ENCODE measurements at places on chromosomes 1 and 21. TPM values are rescaled to one million over a fixed set of nuclear protein-coding genes. Genes with fewer than 3 reads are reported as not detected.

HRNR gene
- total RNA-seq = not detected

CD1E gene
- not detected for total RNA-seq

ADORA3 gene
- not detected for total RNA-seq

MED8 gene
- total RNA-seq = 31.3 TPM

CLEC20A gene
- not detected for total RNA-seq

C1orf115 gene
- 7.5 TPM for total RNA-seq

LCE1C gene
- not detected for total RNA-seq

LRRIQ3 gene
- 0.81 TPM for total RNA-seq

C1orf226 gene
- 7.3 TPM for total RNA-seq

SAMD13 gene
- total RNA-seq = 1.7 TPM

ASB17 gene
- not detected for total RNA-seq

A3GALT2 gene
- total RNA-seq = not detected

CHIA gene
- not detected for total RNA-seq

SV2A gene
- 21.9 TPM for total RNA-seq

SMPDL3B gene
- total RNA-seq = 6.0 TPM

PODN gene
- total RNA-seq = 6.5 TPM

SPRR2F gene
- 5.1 TPM for total RNA-seq

RCSD1 gene
- total RNA-seq = 317 TPM

FCRL6 gene
- total RNA-seq = not detected

GRCh38 chr21:42097274-42097673 is 26.2 kb downstream of the UMODL1 start:
- DNase-seq = no peak

- no peak for DNase-seq
Observed at GRCh38 chr21:37945036-37945435, 28.8 kb upstream of the KCNJ6 start.

DNA sequence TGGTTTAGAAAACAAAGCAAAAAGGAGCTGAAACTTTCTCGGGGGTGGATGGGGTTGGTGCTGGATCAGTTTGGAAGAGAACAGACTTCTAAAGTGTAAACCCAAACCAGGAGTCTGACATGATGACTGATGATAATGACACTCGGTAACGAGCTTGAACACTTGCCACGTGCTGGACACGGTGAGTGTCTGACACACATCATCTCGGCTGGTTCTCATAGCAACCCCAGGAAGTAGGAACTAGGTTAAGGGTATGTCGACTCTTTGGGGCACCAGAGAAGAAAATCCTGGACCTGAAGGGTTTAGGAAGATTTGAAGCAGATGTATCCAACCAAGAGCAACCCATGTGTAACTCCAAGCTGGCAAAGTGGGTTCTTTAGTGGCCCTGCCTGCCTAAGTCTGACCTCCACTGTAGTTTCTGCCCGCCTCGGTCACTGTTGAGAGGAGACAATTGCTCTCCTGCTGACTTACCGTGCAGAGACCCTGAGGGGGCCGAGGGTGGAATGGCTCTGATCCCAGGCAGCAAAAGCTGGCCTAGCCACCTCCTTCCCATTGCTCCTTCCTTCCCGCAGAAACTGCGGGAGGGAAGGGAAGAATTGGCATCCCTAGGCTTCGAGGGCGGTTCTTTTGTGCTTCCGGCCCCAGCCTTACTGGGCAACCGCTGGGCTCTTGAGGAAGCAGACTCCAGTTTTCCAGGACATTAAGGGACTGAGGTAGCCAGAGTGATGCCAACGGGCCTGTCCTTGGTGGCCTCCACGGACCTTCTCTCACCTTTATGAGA is 156.0 kb downstream of the TOMM20 start:
- DNase-seq = no peak

- no peak for DNase-seq
Observed at GRCh38 chr1:14247666-14248065, 350.8 kb upstream of the KAZN start.

- no peak for DNase-seq
Observed at GRCh38 chr1:19877821-19878636, 4.2 kb upstream of the OTUD3 start.

- peak; percentile 5 for DNase-seq
Observed at GRCh38 chr21:20875742-20876141, 122.5 kb upstream of the NCAM2 start.

DNA sequence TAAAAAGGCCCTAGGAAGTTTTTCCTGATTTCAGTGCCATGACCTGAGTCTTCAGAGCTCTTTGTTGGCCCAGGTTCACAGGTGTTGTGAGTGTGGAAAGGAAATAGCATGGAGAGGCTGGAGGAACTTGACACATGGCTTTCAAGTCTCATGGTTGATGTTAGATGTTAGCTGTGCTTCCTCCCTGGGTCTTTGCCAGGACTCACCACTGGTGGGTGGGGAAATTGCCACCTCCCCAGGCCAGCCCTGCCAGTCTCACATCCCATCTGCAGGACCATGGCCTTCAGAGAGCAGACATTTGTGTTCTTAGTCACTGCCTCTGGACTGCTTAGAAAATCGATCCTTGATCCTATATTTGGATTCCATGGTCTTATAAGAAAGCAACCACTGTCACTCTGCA is 383.2 kb downstream of the DISC1 start:
- no peak for DNase-seq

GRCh38 chr1:157523774-157524493 is 28.4 kb downstream of the FCRL5 start:
- DNase-seq = no peak

DNA sequence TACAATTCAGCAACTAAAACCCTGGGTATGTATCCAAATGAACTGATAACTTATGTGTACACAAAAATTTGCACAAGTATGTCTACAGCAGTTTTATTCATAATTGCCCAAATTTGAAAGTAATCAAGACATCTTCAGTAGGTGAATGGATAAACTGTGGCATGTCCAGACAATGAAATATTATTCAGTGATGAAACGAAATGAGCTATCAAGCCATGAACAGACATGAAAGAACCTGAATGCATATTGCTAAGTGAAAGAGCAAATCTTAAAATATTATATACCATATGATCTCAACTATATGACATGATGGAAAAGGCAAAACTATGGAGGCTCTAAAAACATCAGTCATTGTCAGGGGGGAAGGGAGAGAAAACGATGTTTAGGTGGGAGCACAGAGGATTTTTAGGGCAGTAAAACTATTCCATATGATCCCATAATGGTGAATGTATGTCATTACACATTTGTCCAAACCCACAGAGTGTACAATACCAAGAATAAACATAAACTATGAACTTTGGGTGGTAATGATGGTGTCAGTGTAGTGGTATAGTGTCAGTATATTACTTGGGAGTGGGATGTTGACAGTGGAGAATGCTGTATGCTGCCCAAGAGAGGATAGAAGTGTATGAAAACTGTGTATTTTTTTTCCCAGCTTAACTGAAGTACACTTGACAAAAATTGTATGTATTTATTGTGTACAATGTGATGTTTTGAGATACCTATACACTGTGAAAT is 92.8 kb upstream of the PPP2R5A start:
- no peak for DNase-seq

GRCh38 chr1:157363660-157364140 is 188.6 kb downstream of the FCRL5 start:
- DNase-seq = peak; percentile 50

- DNase-seq = peak; percentile 89
Observed at GRCh38 chr1:17538428-17539117, 925 bp upstream of the ARHGEF10L start.

- DNase-seq = no peak
Observed at GRCh38 chr1:200415789-200416593, 6.2 kb upstream of the ZNF281 start.

DNA sequence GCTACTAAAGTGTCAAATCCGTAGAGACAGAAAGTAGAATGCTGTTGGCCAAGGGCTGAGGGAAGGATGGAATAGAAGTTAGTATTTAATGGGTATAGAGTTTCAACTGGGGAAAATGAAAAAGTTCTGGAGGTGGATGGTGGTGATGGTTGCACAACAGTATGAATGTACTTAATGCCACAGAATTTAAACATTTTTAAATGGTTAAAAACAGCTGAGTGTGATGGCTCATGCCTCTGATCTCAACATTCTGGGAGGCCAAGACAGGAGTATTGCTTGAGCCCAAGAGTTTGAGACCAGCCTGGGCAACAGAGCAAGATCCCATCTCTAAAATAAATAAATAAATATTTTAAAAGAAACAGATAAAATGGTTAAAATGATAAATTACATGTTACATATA is 44.5 kb downstream of the PIK3R3 start:
- DNase-seq = peak; percentile 6

DNA sequence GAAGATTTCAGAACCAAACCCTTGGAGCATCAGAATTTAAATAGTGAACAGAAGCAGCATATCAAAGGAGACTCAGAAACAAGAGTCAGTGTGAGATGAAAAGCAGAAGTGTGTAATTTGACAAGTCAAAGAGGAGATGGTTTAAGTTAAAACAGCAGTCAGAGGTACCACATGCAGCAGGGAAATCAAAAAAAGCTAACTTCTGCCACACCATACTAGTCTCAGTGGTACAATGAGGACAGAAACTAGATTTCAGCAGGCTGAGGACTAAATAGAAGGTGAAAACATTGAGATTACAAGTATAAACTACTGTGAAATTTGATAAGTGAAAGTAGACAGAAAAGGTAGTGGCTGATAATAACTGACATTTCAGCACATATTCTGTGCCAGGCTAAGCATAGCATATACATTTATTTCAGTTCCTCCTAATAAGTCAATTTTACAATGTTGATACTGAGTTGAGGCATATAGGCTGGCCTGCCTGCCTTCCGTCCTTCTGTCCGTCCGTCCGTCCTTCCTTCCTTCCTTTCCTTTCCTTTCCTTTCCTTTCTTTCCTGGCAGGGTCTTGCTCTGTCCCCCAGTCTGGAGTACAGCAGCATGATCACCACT is 12.6 kb downstream of the SUCO start:
- no peak for DNase-seq

- DNase-seq = no peak
Observed at GRCh38 chr1:71116729-71117128, 35.9 kb upstream of the ZRANB2 start.

DNA sequence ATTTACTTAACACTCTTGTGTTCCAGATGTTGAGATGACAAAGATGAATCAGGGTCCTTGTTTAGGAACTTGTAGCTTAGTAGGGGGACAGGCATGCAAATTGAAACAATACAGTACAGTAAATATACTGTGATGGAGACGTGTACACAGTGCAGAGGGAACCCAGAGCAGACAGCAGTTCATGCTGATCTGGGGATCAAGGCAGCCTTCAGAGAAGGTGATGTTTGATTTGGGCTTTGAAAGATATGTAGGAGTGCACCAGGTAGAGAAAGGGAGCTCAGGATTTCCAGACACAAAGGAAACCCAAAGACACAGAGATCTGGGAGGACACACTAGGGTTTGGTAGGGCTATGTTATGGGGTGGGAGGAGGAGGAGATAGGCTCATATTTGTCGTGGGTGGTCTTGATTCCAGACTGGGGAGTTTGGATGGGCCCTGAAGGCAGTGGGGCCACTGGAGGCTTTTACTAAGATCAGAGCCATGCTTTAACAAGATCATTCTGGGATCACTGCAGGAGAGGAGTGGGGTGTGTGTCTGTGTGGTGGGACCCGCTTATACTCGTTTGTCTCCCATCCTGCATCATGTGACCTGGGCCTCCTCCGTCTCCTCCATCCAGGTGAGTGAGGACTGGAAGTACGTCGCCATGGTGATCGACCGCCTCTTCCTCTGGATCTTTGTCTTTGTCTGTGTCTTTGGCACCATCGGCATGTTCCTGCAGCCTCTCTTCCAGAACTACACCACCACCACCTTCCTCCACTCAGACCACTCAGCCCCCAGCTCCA is 7.8 kb downstream of the CHRNB2 start:
- no peak for DNase-seq

DNA sequence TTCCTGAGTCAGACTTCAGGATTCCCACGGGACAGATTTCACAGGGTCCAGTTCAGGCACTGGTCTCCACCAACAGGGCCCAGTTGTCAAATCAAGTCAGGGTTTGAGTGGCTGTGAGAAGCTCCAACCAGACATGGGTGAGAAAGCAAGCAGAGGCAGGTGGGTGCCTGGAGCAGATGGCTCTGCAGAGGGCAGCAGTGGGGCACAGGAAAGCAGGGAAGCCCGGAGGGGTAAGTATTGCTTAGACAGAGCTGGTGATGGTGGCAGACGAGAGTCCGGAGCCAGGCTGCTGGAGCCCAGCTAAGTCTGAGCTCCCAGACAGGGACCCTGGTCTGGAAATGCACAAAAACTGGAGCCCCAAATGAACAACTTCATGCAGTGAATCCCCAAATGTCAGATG is 40.4 kb downstream of the RIMS3 start:
- peak; percentile 15 for DNase-seq

GRCh38 chr1:202890392-202890791 is 1.4 kb upstream of the RABIF start:
- no peak for DNase-seq

- no peak for DNase-seq
Observed at GRCh38 chr1:243378669-243379068, 122.8 kb downstream of the SDCCAG8 start.

GRCh38 chr1:245871915-245872314 is 635.2 kb downstream of the SMYD3 start:
- no peak for DNase-seq

DNA sequence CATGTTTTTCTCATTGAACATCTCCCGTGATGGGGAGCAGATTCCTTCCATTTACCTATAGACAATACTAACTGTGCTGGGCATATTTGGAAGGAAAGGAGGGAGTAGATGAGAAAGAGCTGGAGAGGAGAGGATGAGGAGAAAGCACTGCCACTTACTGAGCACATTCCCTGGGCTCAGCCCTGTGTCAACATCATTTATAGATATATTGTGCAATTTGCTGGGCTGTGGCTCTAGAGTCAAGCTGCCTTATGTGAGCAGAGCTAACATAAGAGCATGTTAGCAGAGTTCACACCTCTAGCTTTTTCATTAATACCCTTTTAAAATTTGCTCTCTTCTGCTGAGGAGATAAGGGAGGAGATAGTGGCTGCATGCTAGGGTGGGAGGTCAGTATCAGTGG is 22.3 kb upstream of the CD53 start:
- DNase-seq = no peak

GRCh38 chr21:42735061-42735460 is 81.6 kb downstream of the PDE9A start:
- no peak for DNase-seq

DNA sequence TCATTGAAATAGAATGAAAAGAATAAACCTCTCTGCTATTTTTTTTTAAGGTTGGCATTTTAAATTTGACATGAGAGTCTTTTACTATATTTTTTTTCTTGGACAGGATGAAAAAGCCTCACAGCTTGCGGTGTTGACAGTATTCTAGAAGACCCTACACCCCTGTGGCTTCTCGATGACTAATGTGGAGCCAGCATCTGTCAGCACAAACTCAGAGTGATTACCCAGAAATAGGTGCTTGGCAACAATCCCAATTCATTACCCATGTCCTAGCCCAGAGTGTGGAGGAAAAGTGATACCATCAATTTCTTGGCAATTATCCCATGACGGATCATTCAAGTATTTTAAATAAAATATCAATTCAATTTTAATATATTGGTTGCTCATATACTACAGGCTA is 186.8 kb upstream of the MAP1LC3C start:
- DNase-seq = no peak

- DNase-seq = no peak
Observed at GRCh38 chr21:27586326-27586725, 619.4 kb upstream of the ADAMTS5 start.
